Upper lobe of left lung (tissue), 6 donors: ENCODE measurements at places on chromosomes 5 and 9. TPM values are rescaled to one million over a fixed set of nuclear protein-coding genes. Genes with fewer than 3 reads are reported as not detected.

- DNase-seq: peak; percentile 97
Measured at GRCh38 chr5:122774861-122775549, at the start of gene SNX2. Gene SNX2 (plus strand): TSS chr5:122775080. CDS start chr5:122775104, 24 bp downstream.

Gene PCDHB3
- total RNA-seq: 0.39 TPM

Gene F2R
- total RNA-seq: 21.5 TPM

DNA sequence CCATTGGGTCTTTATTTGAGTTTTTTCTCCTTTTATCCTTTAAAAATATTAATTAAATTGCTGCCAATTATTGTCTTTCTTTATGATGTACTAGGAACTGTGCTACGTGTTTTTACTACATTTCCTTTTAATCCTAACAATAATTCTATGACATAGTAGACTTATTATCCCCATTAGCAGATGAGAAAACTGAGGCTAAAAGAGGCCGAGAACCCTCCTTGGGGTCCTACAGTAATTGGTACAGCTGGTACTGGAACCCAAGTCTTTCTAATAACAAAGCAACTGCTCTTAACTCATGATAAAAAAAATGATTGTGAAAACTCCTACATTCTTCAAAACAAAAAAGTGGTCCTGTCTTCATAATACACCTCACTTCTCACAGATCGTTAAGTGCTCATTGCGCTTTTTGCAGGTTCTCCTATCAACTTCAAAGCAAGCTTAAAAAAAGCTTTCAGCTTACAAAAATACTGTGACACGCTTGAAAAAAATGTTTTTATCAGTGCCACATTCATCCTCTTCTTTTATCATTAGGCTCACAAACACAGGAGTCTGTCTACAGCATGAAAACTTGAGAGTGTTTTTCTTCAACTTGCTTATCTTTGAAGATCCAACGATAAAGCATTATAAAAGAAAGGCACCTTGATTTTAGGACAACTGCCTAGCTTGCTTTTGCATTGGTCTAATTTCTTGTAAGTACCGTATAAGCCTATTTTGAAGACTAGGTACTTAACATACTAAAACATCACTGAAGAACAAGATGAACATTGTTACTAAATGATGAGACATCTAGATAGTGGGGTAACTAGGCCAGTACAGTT, 32.4 kb downstream of the FYB1 start:
- no peak for DNase-seq
